CD4-positive, CD25-positive, alpha-beta regulatory T cell (primary cell): ENCODE measurements at places on chromosomes 7 and 10.

GRCh38 chr10:21506351-21506750 is 19.1 kb downstream of the SKIDA1 start:
- DNase-seq, result no peak

DNA sequence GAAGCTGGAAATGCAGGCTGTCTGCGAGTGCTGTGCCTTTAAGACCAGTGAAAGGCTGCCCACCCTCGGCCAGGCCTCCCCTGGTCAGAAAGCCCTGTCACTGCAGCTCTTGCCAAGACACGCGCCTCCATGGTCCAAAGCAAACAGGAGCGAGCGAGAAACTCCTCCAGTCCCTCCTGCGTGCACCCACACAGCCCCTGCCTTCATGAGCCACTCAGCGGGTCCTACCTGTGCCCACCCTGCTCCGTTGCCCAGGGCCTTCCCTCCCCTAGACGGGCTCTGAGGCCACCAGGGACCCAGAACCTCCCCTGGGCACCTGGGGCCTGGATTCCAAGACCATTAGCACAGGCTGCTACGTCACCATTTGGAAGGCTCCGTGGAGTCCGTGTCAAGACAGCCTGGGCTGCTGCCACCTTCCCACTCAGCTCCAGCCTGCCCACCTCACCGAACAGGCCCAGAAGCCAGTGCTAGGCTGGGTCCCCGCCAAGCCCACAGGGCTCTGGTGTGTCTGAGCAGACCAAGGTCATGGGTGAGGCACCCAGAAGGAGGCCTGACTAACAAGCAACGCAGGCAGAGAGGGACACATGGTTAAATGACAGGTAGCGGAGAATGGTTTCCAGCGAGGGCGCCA is 144.5 kb downstream of the NEURL1 start:
- no peak for DNase-seq

DNA sequence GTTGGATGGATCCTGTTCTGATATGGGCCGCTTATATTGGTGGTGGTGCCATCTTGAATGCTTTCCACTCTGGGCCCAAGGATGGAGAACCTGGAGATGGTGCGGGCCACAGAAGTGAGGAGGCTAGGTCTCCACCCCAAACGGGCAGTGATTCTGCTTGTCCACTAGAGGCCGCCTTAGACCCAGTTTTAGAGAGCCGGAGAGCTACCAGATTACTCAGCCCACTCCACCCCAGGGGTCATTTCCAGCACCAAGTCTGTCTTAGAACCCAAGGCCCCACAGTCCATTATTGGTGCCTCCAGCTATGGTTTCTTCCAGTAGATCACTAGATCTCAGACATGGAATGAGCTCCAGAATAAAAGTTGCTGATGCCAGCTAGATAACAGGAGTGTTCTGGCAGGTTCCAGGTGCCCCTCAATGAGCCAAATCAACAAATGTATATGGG is 11.8 kb upstream of the CAMK2G start:
- peak; percentile 73 for DNase-seq

DNA sequence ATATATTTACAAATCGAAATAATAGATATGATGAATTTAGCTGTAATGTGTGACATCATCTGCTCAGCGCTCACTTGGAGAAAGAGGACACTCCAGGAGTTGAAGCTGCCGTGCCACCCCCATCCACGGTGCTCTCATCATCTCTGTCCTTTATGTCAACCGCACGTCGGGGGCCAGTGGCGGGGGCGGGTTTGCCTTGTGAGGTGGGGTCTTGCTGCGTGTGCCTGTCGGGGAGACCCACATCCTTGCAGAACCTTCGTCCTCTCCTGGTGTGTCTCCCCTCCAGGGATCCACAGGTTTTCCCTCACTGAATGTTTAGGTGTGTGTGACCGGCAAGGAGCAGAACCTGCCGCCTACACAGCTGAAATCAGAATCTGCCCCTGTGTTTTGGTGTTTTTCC is 71.6 kb downstream of the INPP5A start:
- DNase-seq, result no peak

GRCh38 chr10:132599732-132600131 is 62.1 kb downstream of the INPP5A start:
- no peak for DNase-seq

DNA sequence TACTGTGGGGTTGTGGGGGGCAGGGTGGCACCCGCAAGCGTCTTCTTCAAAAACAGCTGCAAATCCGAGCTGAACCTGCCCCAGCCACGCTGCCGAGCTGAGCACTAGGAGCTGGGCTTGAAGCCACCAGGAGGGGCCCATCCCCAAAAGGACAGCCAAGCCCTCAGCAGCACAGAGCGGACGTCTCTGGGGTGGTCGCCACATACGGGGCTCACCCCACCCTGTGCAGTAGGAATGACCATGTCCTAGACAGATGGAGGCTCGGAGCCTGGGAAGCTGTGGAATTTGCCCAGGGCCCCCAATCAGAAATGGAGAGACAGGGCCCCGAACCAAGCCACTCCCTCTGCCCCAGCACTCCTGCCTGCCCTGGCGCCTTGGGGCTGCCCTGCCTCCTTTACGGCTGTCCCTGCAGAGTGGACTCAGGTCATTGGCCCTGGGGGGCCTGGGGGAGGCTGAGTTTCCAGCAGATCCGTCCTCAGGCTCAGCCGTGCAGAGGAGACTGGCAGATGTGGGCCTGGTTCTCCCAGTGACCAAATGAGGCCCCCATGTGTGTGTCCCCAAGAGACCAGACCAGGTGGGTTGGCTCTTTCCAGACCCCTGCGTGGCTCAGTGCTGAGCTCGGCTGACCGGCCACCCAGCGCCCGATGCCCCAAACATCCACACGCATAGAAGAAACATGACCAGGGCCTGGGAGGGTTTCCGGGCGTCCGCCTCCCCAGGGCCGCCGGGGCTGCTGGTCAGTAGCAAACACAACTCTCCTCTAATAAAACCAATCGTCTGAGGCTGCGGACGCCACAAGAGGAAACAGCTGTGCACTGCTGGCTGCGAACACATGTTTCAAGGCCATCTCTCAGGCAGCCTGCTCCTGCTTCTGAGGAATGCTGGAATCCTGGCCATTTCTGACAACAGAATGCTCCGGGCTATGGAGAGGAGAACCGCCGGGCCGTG is 54.9 kb downstream of the PDGFA start:
- no peak for DNase-seq
